Ammon's horn (tissue), 1 donor: ENCODE measurements at places on chromosomes 5 and 9.

- DNase-seq, result peak; percentile 95
Measured at GRCh38 chr9:89604729-89605464, at the start of gene GADD45G. TSS of gene GADD45G (plus strand) at chr9:89605012. CDS start at chr9:89605122, 110 bp downstream.

- DNase-seq, result no peak
Measured at GRCh38 chr5:133792655-133793054, 175.8 kb downstream of the C5orf15 start.

DNA sequence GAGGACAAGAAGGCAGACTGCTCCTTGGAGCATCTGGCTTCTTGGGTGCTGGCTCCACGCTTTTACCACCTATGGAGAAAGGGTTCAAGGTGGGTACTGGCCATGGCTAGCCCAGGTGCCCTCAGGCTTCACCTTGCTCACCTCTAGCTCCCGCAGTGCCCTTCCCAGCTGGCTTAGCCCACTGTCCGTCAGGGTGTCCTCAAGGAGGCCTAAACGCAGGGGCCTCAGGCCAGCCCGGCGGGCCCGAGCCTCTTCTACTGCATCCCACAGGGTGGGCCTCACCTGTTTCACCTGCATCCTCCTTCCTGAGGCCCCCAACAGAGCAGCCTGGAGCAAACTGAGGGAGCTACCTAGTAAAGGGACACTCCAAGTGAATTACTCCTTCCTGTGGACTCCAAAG, 9.1 kb downstream of the SLC35A4 start:
- no peak for DNase-seq

- DNase-seq, result no peak
Measured at GRCh38 chr9:131738293-131739132, 1.4 kb downstream of the RAPGEF1 start.

DNA sequence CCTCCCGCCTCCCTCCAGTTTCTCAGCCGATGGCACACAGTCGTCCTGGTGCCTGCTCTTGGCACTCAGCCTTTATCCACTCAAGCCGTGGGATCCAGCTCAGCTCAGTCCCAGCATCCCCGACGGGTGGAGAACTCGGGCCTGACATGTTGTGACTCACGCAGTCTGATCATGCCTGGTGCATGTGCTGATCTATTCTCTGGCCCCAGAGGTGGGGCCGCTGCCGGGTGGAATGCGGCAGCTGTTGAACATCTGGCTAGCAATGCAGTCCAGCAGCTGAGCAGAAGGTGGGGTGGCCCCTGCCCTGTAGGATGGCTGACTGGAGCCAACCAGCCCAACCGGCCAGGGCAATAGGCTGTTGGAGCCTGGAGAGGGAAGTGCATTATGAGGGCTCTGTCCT, 1.7 kb upstream of the AIF1L start:
- no peak for DNase-seq

- no peak for DNase-seq
Measured at GRCh38 chr9:36871606-36872005, 162.5 kb downstream of the PAX5 start.

- DNase-seq, result peak; percentile 22
Measured at GRCh38 chr5:140108093-140109017, 5.6 kb upstream of the PURA start.

DNA sequence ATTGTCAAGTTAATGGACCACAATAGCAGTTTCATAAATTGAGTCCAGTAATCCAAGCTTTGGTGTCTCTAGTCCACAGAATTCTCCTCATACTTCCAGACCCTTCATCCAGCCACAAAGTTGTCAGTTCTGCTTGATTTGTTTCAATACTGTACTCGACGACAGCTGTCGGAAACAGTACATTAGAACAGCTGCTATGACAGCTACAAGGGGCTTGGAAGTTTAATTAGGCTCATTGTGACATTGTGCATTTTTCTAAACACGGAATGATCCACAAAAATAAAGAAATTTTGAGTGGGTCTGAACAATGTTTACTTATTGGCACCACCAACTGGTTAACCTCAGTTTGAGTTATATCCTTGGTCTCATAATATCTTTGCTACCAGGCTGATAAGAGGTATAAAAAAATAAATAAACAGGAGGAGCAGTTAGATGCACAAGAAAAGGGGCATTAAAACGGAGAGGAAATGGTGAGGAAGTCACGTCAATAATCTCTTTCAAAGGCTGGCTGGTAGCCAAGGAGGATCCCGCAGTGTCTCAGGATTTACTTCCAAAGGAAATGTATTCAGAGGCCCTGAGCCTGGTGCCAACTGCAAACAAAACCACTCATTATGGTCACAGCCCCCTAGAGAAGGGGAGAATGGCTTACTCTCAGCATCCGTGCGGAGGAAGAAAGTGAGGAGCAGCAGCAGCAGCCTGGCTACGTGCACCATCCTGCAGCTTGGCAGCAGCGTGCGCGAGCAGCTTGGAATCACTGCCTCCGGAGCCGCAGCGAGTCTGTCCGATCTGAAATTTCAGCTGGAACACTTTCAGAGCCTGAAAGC, 933.8 kb upstream of the DMAC1 start:
- DNase-seq, result peak; percentile 87

DNA sequence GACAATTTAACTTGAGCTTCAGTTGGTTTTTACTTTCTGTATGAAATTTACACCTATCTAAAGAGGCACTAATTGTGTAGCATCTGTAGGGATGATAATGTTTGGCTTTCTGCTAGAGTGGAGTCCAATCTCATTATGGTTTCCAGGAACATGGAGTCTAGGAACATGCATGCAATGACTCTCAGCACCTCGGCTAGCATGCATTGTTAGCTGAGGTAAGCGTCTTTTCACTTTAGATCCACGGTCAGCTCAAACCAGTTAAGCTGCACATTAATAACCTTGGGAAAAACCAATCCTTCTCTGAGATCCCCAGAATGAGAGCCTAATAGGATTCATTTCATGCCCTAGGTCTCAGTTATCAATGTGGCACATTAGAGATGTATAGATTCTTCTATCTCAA, 7.8 kb upstream of the GDA start:
- no peak for DNase-seq

DNA sequence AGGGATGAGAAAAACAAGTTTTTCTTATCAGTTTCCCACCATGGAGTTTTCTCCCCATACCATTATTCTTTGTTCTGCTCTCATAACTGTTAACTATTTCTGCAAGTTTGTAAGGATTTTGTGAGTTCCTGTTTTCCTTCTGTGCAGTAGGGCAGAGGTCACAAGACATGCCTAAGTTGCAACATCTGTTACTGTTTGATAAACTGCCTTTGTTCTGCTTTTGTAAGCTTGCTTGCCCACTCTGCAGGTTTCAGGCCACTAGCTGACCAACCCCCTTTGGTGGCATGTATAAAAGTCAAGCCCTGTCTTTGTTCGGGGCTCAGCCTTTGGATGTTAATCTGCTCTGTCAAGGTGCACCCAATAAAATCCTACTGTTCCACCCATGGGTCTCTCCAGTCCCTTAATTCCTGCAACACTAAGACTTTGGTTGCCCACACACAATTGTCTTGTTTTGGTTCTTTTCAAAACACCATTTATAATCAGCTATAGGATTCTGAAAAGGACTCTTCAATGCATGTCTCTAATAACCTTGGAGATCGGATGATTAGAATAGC, 545.4 kb downstream of the CDH9 start:
- no peak for DNase-seq

DNA sequence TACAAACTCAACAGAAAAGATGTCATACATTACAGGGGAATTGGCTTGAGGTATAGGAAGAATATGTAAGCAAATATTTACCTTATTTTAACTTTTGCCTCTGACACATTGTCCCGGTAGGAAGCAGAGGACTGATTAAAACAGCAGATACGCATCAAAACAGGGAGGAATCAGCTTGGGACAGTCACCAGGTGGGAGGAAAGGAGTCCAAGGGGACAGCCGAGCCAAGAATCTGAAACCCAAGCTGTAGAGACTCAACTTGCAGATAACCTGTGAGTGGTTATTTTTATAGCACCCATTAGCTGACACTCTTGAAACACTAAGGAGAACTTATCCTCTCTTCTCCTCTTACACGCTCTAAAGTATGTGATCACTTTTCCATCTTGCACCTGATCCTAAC, 22.3 kb downstream of the PDZD2 start:
- DNase-seq, result no peak

DNA sequence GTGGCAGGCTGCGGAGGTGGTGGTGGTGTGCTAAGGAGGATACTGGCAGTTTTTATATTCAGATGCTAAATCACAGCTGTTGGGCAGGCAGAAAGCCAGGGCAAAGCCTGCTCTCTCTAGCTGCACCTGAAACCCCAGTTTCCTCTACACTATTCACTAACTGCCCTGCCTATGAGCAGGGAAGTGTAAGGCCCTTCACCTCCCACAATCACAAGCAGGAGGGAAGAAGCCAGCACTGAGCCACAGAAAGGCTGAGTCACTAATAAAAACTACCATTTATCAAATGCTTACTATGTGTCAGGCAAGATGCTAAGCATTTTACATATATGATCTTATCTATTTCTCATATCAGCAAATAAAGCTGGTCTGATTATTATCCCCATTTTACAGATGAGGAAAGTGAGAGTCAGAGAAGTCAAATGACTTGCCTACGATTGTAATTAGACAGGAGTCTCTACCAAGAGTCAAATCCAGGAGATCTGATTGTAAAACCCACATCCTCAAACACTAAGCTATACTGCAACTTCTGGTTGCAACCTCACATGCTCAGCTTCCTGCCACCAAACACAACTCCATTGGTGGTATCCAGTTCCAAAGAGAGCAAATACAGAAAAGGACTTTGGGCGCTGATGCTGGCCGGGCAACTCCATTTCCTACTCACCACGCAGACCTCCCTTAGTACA, 17.7 kb upstream of the IL6ST start:
- DNase-seq, result no peak

GRCh38 chr5:146026307-146027010, 78.9 kb downstream of the PLAC8L1 start:
- no peak for DNase-seq

DNA sequence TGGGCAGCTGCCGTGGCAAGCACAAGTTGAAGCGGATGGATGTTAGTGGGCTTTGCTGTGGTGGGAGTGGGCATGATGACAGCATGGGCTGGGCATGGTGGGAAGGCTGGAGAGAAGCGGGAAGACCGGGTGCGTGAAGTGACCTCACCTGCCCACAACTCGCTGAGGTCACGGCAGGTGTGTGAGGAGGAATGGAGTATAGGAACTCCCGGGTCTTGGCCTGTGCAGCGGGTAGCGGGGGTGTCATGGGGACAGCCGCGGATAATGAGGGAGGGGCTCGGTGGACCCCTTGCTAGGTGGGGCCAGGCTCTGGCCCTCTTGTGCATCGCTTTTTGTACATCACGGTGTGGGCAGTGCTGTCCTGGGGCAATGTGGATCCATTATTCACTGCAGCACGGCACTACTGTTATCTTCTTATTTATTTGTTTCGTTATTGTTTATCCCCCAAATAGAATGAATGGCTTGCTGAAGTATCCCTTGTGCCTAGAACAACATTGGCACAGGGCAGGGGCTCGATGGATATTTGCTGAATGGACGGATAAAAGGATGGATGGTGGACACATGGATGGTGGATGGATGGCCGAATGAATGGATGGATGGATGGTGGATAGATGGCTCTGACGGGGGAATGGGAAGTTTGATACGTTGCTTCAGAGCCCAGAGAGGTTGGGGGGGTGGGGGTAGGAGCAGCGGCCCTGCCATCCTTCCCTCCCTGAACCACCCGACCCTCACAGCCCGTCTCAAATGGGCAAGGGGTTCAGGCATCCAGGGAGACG, 14.6 kb downstream of the PROP1 start:
- no peak for DNase-seq

- DNase-seq, result no peak
Measured at GRCh38 chr9:14317667-14318320, 3.9 kb upstream of the NFIB start.

DNA sequence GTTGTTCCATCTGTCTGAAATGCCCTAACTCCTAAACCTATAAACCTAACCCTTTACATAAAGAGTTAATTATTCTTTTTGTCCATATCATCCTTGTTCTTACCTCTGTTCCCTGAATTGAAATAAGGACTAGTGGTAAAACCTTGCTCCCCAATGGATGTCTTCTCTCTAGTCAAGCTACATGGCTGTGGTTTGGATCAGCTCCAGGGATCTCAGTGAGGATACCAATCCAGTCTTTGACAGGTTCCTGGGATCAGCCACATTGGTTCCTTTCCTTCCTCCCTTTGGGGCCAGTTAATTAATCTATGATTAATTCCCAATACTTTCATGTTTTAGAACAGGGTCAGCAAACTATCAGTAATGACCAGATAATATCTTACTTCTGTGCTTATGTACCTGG, 151.6 kb downstream of the SIL1 start:
- no peak for DNase-seq

DNA sequence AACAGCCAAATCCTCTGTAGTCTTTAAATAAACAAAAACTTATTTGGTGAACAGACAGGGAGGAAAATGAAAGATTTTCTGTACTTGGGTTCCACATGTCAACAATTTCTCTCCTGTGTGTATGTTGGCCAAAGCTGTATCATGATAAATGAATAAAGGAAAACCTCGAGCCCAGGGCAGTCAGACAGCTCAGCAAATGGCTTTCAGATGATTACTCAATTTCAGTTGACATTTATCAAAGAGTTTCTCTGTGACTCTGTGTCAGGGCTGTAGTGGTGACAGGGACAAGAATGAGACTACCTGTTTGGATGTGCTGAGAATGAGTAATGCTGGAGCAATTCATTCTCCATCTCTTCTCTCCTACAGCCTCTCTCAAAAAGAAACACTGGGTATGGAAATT, 45.7 kb upstream of the PTGS1 start:
- DNase-seq, result no peak

- no peak for DNase-seq
Measured at GRCh38 chr9:78614892-78615291, 318.0 kb downstream of the PSAT1 start.

- no peak for DNase-seq
Measured at GRCh38 chr9:114921171-114921570, 9.2 kb downstream of the TNFSF8 start.

GRCh38 chr9:126549246-126550006, 64.3 kb upstream of the LMX1B start:
- no peak for DNase-seq

DNA sequence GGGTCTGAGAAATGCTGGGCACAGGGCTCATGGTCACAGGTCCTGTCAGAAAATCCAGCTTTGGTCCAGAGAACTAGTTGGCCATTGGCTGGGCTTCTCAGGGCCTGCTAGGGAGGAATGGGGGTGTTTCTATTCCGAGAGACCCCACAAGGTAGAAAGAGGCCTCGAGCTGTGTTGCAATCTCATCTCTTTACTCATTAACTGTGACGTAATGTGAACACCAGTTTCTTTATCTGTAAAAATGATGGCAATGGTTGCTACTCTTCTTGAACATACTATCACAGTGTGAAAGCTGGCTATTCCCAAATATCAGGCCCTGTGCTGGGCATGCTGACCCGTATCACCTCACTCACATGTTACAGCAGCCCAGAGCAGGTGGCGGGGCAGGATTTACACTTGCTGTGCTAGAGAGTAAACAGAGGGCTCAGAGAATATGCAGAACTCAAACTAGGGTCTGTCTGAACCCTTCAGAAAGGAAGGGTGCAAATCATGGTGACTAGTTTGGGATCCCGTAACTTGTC, 35.7 kb upstream of the SLC25A51 start:
- no peak for DNase-seq

- no peak for DNase-seq
Measured at GRCh38 chr5:50969151-50970031, 303.0 kb downstream of the PARP8 start.
